Activated naive CD4-positive, alpha-beta T cell treated with Interleukin-2 at 50 U/mL for 16 hours (primary cell): ENCODE measurements at places on chromosomes 13 and 19.
A peak's percentile ranks its signal among the peaks of the same experiment; 100 is the strongest.

GRCh38 chr13:96119921-96120320 is 30.0 kb downstream of the HS6ST3 start:
- no peak for DNase-seq

DNA sequence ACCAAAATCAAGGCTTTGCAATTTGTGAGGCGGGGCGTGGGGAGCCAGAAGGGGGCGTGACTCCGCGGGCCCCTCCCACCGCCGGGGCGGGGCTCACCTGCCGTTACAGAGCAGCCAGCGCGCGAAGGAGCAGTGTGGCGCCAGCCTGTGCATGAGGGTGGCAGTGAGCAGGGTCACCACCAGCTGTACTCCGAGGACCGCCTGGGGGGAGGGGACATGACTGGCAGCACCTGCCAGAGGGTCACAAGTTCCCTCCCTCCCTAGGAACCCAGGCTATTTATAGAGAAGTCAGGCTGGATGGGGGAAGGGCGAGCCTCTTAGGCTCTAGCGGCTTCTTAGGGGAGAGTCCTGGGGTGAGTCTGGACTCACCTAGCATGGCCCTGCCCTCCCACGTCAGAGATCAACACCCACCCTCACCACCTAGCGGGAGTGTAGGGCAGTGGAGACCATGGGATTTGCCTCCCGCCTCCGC is 3.6 kb downstream of the TMEM161A start:
- DNase-seq = peak; percentile 43

GRCh38 chr13:30406779-30407416 is 15.4 kb upstream of the UBE2L5 start:
- no peak for DNase-seq

DNA sequence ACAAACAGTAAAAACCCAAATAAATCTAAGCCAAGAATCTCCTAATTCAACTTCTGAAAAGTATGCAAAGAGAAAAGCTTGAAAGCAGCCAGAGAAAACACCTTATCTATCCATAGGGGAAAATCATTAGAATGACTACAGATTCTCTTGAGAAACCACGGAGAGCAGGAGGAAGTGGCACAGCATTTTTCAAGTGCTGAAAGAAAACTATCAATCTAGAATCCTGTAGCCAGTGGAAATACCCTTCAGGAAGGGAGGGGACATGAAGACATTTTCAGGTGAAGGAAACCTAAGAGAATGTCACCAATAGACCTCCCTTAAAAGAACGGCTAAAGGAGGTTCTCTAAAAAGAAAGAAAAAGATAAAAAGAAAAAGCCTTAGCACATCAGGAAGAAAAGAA is 66.2 kb upstream of the XPO4 start:
- DNase-seq = no peak

DNA sequence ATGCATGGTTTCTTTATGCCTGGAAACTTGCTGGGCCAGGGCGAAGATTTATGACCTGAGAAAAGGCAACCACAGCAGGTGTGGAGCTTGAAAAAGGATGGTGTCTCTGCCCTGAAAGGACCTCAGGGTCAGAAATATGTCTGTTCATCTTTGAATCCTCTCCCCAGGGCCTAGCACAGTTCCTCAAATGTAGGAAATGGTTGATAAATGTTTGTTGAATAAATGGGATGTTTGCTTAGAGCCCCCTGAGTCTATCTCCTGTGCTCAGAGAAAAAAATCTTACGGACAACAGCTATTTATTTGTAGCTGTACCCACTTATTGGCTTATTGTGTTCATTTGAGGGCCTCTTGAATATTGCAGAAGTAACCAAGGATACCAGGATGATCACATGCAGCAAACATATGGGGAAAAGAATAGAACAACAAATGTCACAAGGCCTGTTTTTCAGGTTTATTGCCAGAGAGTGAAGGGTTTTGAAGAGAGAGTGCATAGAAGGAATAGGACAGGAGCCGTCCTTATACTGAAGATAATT is 114.5 kb downstream of the KLF5 start:
- DNase-seq = no peak

DNA sequence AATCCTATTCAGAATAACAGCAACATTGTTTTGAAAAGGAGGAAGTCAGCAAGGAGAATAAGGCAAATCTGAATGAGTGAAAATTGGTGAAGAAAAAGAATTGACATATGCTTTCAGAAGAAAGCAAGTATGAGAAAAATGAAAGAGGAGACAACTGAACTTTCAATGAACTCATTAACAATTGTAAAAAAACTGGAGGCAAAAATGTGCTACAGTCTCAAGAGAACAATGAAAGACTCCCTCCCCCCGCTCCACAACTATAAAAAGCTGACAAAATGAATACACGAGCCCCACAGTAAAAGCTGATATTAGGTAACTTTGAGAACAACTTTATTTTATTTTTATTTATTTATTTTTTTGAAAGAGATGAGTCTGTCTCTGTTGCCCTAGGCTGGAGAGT is 373.1 kb downstream of the DIAPH3 start:
- DNase-seq = no peak

DNA sequence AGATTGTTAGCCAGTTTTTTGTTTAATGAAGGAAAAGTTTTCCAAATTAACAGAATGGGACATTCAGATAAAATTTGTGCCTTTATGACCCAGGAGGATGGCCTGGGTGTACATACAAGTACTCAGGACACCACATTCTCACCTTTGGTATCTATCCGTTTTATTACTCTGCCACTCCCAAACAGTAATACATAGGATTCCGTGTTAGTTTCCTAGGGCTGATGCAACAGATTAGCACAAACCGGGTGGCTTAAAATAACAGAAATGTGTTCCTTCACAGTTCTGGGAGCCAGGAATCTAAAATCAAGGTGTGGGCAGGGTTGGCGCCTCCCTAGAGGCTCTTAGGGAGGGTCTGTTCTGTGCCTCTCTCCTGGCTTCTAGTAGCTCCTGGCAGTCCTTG is 129.9 kb downstream of the GGACT start:
- no peak for DNase-seq
